ENCODE measurements at places on chromosomes 7 and 10.

DNA sequence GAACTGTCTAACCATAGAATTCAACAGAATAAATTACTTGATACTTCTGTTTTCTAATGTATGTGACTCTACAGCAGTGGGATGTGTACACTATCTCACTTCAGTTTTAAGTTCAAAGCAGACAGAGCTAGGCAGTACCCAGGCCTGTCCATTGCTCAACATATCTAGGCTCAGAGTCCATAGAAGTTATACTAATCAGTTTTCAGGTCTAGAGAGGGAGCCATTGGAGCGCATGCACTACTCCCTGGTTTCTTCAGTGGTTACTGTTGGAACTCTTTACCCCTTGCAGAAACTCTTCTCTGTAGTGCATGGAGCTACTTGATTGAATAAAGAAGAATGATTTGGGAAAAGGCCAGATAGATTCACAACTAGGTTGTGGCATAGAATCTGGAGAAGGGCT, 4.4 kb downstream of the CD36 start:
- DNase-seq, result no peak

DNA sequence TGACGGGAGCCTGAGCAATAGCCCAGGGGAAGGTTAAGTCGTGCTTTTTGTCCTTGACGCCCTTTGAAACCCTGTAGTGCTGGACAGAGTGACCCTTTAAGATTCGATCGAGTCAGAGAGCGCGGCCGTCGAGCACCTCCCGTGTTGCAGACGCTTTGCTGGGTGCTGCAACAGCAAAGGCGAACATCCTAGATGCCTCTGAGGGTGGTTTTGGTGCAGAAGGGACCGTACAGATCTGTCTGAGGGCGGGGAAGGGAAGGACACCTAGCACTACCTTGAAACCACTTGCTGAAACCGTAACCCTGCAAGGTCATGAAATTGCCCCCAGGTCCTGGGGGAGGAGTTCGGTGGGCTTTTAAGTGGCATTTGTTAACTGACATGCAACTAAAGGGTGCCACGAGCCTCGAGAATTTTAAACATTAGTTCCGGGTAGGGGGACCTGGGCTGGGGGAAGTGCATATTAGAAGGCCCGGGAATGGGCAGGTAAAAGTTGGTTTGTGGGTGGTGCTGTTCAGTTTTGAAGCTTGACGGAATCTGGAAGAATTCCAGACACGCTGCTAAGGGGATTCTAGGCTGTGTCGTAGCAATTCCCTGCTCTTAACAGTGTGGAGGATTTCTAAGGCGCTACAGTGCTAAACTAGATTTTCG, 786 bp downstream of the ATP5F1C start:
- DNase-seq, result no peak

GRCh38 chr10:48768926-48769325, 84.3 kb downstream of the WDFY4 start:
- DNase-seq, result no peak

- DNase-seq, result no peak
These were observed 9.5 kb downstream of the C10orf53 start for GRCh38 chr10:49688920-49689319.

DNA sequence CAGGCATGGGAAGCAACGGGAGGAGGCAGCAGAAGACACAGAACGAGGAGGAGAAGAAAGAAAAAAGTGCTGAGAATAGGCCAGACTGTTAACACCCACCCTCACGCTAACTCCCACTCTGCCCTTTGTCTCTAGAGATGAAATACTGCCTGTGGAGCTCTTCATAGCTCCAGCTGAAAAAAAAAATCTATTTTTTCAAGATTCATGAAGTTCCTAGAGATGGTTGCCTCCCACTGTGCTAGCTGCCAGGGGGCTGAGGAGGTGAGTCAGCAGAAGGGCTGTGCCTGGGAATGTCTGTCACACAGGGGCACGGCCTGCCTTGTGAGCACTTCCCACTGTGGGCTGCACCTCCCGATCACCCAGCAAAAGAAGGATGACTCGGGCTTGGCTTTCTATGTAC, 144.5 kb downstream of the RNF216 start:
- peak; percentile 70 for DNase-seq

DNA sequence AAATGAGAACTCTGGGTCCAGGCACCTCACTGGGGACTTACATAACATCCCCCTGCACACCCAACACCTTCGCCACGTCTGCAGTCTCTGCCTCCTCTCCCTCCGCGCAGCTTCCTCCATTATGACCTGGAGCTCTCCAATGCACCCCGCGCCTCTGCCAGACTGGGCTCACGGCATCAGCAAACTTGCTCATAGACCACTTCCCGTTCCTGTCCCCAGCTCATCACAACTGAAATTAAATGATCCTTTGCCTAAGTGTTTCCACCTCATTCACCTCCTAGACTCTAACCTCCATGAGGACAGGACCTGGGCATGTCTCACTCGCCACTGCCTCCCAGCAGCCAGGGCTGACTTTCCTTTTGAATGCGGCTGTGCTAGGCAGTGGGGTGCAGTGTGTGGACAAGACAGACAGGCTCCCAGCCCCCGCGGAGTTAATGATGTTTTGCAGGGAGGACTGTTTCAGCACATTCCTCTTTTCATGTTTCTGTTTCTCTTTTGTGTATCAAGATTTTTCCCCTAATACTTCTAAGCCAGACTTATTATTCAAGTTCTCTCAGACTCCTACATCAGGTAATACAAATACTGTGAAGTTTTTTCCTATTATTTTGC, 18.8 kb downstream of the CHST15 start:
- DNase-seq, result no peak

DNA sequence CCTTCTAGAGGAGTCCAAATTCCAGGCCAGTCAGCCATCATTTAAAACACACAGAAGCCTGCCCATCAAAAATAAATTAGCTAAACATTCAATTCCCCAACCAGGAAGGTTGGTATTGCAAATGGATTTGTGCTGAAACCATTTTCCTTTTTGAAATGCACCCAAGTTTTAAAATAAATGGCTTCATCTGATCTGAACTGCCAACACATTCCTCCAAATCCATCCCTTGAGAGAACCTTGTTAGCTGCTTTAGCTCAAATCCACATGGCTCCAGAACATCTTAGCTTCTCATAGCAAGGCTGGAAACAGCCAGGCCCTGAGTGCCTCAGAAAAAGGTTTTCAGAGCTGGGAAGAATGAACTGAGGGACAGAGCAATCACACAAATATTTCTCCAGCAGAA, 306.3 kb downstream of the FZD1 start:
- no peak for DNase-seq

DNA sequence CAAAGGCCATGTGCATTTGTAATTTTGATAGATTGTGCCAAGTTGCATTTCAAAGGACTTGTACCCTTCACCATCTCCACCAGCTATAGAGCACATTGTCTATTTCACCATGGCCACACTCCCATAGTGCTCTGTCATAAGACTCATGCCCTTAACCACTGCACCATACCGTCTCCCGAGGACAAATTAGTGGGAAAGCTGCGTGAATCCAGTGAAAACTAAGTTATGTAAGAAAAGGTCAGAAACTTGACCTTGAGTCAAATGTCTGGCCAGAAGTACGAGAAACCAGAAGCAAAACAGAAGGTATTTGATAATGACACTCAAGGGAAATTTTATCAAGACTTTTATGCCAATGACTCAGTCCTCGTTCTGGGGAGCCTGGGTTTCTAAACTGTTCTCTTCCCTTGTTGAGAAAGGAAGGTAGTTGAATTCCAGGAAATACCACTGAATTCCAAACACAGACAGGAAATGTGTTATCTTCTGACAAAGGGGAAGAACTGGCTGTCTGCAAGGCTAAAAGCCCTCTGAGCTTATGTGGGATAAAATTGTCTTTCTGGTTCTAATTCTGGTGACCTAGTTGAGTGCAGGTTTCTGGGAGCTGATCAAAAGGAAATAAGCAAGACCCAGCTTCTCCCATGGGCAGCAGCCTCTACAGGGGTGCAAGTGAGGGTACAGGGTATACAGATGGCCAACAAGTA, 49.7 kb downstream of the CDK1 start:
- DNase-seq, result no peak

DNA sequence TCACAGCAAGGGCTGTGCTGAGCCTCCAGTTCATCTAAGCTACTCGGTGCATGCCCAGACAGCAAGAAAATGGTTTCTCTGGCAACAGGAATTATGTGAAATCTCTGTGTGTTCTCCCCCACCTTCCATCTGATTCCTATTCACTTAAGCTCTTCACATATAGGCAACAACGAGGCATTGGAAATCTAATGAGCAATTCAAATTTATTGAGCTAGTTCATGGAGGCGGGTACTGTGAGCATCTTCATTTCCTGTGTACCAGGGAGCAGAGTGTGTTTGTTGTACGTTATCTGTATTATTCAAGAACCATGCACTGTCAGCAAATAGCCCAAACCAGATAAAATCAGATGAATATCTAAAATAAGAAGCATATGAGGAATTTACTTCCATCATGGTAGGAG, 739.1 kb downstream of the MAGI2 start:
- no peak for DNase-seq

DNA sequence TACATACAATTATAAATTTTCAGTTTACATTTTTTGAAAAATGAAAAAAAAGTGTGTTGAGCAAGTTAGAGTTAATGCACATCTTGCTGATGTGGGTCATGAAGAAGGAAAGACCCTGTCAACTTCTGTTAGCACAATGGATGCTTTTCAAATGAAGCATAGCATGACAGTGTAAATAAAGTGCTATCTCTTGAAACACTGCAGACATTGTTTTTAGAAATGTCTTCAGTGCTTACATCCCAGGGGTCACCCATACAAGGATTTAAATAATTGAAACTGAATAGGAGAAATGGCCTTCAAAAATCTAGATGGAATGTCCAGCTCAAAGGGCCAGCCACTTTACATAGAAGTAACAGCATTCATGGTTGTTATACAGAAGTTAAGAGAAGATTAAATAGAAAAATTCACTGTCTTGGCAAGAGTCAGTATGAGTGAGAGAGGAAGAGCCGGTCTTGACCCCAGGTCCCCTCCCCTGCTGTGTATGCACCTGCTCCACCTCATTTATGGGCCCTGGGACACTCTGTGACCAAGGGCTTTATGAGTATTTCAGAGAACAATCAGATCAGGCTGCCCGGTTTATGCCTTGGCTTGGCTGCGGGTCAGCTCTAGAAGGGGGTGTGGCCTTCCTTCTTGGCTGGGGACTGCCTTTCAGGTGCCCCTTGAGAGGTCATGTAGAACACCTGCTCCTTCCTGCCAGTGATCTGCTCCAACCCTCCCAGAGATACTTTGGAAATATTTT, 237.7 kb upstream of the TMEM72 start:
- no peak for DNase-seq

DNA sequence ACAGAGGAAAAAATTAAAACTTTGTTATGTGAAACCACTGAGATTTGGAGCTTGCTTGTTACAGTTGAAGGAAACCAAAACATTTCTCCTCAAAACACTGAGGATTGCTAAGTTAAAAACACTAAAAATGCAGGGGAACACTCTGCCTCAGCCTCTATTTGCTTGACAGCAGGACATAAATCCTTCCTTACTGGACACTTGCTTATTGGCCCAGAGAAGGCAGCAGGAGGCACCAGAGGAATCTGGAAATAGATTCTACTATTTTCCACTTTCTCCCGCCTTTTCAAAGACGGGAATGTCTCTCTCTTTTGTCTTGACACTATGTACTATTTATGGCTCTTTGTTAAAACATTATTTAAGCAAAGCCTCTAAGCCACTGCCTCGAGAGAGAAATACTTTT, 67.9 kb downstream of the MTURN start:
- DNase-seq, result no peak

- no peak for DNase-seq
These were observed 413.0 kb upstream of the FOXK1 start for GRCh38 chr7:4269086-4269485.

DNA sequence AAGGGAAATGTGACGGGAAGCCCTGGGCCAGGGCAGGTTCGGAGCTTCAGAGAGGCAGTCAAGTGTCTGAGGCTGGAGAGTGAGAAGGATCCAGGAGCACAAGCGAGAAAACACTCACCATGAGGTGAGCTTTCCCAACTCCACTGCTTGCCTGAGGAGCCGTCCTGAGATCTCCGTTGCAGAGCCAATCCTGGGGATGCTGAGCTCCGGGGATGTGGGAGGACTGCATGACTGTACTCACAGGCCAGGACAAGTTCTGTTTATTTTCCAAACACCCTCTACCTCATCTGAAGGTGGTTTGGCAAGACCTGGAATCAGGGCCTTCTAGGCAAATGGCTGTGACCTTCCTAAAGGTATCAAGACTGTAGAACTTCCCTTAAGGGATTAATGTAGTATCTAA, 38.7 kb downstream of the GLI3 start:
- no peak for DNase-seq

DNA sequence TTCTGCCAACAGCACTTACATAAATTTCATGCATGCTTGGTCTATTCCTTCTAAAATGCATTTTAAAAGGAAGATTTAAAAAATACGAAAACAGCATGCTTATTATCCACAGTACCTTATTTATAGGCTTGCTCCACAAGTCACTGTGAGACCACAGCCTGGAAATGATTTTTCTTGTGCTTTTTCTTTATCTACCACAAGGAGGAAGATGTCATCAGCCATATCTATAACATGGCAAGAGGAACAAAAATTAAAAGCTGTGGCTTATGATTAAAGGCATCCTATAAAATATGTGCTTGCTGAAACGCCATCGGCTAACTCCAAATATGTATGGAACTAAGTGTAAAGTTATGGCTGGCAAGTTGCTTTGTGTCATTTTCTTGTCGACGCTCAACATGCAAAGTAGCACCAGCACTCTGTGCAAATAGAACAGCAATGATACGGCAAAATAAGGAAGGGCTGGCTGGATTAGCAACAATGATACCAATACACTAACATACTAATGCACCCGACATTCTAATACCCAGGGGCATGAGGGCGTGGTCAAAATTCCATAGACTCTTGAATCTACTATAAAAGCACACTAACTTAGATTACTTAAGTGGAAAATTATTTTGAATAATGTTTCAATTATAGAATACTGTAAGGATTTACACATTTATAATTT, 41.2 kb upstream of the AKR1E2 start:
- DNase-seq, result no peak

DNA sequence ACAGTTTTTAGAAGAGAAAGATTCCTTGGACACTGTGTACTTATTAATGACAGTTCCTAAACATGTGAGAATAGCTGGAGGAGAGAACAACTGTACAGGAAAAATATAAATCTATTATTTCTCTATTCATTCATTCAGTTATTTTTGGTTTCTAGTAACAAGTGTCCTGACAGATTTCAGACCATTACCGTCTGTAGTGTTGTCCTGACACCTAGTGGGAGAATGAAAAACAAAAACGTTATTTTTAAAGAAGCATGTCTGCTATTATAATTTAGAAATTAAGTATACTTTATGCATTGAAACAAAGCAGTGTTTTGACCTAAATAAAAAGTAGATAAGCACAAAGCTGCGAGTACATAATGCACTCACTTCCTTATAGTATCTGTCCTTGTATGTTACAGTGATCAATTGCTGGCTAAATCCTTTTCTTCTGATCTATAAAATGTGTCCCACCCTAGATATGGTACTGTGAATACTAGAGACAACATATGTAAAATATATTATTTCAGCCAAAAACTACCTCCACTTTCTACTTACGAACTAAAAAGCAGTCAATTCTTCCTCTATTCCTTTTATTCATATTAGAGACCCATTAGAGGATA, 575.6 kb downstream of the ARL4A start:
- peak; percentile 40 for DNase-seq
